ENCODE measurements at places on chromosomes 12 and 14. TPM values are rescaled to one million over a fixed set of nuclear protein-coding genes. Genes with fewer than 3 reads are reported as not detected.

- no peak for DNase-seq
- peaks cover 11% of the 10 kb centered on the region for H3K27me3 ChIP-seq
- no peaks in the 10 kb centered on the region for H3K4me1 ChIP-seq
- H3K36me3 ChIP-seq = peaks cover 2% of the 10 kb centered on the region
- H3K4me3 ChIP-seq = no peak overlapping the region
These were observed 291.0 kb downstream of the SNAPC1 start for GRCh38 chr14:62053188-62053587.

- no peak for DNase-seq
- H3K27me3 ChIP-seq = no peaks in the 10 kb centered on the region
- H3K4me1 ChIP-seq = no peaks in the 10 kb centered on the region
- H3K36me3 ChIP-seq = no peaks in the 10 kb centered on the region
- H3K4me3 ChIP-seq = no peak overlapping the region
- no peak overlapping the region for H3K27ac ChIP-seq
These were observed 302.0 kb downstream of the TRHDE start for GRCh38 chr12:72574138-72574537.

DNA sequence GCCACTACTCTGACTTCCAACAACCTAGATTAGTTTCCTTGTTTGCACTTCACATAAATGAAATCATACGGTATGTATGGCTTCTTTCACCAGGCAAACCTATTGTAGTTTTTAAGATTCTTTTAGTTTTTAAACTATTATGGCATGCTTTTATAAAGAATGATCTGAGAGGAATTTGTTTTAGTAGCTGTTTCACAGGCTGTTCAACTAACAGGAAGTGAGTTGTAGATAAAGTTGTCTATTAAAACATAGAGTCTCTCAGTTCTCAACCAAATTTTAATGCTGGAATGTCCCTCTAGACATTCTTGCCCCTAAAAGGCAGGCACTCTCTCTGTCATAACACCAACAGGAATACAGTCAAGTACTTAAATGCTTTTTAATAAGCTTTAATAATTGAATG, 102.7 kb upstream of the DACT1 start:
- H3K4me1 ChIP-seq = peaks cover 25% of the 10 kb centered on the region
- H3K36me3 ChIP-seq = no peaks in the 10 kb centered on the region
- H3K27me3 ChIP-seq = no peaks in the 10 kb centered on the region
- no peak for DNase-seq

- no peaks in the 10 kb centered on the region for H3K4me1 ChIP-seq
- no peak overlapping the region for H3K4me3 ChIP-seq
- DNase-seq = no peak
- no peak overlapping the region for H3K27ac ChIP-seq
- no peaks in the 10 kb centered on the region for H3K27me3 ChIP-seq
These were observed 15.6 kb downstream of the ZBTB39 start for GRCh38 chr12:56990648-56991318.

DNA sequence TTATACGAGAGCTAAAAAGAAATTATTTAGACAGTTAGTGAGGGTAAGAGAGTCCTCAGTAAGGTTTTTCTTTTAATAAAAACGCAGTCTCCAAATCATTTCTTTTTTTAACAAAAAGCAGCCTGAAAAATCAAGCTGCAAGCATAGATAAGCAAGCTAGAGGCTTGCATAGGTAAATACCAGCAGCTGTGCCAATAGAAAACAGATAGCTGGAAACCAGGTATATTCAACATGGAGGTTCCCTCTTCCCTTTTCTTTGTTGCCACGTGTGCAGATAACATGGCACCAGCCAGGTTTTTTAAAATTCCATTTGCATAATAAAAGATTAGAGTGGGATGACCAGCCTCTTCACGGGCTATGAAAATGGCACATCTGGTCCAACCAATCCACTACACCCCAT, 6.1 kb upstream of the PRKAB1 start:
- no peaks in the 10 kb centered on the region for H3K4me1 ChIP-seq
- H3K36me3 ChIP-seq = no peaks in the 10 kb centered on the region
- no peak overlapping the region for H3K4me3 ChIP-seq
- H3K27me3 ChIP-seq = no peaks in the 10 kb centered on the region

DNA sequence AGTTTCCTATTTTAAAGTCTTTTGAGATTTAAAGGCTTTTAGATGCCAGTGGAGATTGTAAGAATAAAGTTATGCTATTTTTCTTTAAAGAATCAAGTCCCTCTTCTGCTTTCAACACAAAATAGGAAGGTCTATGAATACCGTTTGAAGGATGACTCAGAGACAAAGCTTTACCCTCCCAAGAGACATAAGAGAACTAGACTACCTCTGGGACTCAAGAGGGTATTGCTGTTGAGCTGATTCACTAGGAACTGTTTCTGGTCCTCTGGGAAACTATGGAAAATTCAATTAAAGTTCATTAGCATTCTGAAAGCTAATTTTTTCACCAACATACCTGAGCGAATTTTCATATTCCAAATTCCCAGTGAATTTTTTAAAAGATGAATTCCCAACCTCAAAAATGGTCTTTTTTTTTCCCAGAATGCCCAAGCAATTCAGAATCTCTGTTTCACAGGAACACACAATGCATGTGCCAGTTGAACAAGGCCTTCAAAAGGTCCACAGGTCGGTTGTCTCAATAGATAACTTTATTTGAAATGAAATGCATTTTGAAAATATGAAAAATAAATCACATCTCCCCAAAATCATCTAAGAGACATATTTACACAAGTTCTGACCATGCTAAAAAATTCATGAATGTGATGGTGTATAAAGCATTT, 6.5 kb downstream of the PHLDA1 start:
- H3K36me3 ChIP-seq = peaks cover 12% of the 10 kb centered on the region
- H3K4me1 ChIP-seq = peaks cover 22% of the 10 kb centered on the region
- H3K27ac ChIP-seq = no peak overlapping the region
- no peak for DNase-seq

DNA sequence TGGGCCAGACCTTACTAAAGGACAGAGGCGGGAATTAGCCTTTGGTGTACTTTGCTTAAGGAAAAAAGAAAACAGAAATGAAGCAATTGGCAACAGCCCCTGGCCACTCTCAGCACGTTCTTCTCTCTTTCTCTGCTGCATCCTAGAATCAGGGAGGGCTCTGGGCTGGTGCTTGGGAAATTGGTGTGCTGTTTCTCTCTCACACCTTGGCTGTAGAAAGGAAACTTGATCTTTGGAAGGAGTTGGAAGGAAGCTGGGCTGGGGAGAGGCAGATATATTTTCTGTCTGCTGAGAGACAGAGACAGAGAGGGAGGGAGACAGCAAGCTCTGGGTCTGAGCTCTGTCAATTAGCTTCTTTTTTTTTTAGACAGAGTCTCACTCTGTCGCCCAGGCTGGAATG, 27.4 kb downstream of the NOS1 start:
- no peaks in the 10 kb centered on the region for H3K36me3 ChIP-seq
- H3K4me3 ChIP-seq = no peak overlapping the region
- DNase-seq = no peak
- no peaks in the 10 kb centered on the region for H3K4me1 ChIP-seq

The PRORP gene
- total RNA-seq = 40.2 TPM

The PMCH gene
- total RNA-seq = not detected

Data from progenitor cell of endocrine pancreas (in vitro differentiated cells).